ENCODE measurements at places on chromosomes 6 and 20.

DNA sequence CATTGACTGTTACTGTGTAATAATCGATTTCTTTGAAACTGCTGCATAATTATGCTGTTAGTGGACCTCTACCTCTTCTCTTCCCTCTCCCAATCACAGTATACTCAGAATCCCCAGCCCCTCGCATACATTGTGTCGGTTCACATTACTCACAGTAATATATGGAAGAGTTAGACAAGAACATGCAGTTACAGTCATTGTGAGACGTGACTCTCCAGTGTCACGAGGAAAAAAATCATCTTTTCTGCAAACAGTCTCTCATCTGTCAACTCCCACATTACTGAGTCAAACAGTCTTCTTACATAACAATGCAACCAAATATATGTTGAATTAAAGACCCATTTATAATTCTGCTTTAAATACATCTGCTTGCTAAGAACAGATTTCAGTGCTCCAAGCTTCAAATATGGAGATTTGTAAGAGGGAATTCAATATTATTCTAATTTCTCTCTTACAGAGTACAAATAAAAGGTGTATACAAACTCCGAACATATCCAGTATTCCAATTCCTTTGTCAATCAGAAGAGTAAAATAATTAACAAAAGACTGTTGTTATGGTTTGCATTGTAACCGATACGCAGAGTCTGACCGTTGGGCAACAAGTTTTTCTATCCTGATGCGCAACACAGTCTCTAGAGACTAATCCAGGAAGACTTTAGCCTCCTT, 113.3 kb downstream of the TMEM242 start:
- DNase-seq = no peak

DNA sequence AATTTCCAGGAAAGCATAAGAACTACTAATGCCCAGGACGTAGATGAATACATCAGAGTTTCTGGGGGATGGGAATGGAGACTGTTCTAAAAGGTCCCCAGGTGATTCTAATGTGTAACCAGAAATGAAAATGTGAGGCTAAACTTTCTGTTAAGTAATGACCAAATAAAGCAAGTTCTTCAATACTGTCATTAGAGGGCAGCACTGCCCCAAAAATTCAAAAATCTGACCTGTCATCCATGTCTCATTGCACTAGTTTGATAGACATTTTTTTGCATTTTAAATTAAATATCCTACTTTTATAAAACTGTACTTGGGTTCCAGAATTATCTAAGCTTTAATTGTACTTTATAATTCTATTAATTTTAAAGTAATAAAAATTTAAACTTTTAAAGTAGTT, 94.9 kb downstream of the RFX6 start:
- peak; percentile 31 for DNase-seq

GRCh38 chr6:29737707-29738630, 14.7 kb downstream of the HLA-F start:
- DNase-seq = peak; percentile 66

DNA sequence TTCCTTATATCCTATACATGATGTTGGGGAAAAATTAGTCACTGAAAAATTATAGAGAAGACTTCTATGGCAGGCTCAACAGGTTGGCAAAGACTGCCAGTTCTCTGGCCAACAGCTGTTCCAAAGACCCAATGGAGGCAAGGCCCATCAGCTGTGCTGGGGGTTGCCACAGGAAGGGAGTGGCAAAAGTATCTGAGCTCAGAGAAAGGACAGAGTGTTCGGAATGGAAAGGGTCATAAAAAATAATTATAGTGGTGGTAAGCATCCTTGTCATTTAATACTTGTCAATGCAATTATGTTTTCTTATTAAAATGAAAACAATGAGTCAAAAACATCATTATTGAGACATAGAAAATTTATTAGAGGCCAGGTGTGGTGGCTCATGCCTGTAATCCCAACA, 36.1 kb downstream of the FASTKD5 start:
- no peak for DNase-seq

DNA sequence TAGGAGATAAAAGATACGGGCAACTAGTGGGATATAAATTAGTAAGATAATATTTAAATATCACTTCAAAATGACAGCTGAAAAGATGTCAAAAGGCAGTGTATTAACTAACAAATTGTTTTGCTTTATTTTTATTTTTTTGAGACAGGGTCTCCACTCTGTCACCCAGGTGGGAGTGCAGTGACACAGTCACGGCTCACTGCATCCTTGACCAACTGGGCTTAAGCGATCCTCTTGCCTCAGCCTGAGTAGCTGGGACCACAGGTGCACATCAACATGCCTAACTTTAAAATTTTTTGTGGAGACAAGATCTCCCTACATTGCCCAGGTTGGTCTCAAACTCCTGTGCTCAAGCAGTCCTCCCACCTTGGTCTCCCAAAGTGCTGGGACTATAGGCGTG, 5.9 kb downstream of the ZNF292 start:
- no peak for DNase-seq

- peak; percentile 13 for DNase-seq
Observed at GRCh38 chr20:51994751-51995417, 192.6 kb upstream of the SALL4 start.
